SIG-M5 (cell line): ENCODE measurements at places on chromosomes 3 and 15.
A peak's percentile ranks its signal among the peaks of the same experiment; 100 is the strongest.

- DNase-seq = no peak
These were observed 88.5 kb downstream of the XXYLT1 start for GRCh38 chr3:195182470-195182795.

DNA sequence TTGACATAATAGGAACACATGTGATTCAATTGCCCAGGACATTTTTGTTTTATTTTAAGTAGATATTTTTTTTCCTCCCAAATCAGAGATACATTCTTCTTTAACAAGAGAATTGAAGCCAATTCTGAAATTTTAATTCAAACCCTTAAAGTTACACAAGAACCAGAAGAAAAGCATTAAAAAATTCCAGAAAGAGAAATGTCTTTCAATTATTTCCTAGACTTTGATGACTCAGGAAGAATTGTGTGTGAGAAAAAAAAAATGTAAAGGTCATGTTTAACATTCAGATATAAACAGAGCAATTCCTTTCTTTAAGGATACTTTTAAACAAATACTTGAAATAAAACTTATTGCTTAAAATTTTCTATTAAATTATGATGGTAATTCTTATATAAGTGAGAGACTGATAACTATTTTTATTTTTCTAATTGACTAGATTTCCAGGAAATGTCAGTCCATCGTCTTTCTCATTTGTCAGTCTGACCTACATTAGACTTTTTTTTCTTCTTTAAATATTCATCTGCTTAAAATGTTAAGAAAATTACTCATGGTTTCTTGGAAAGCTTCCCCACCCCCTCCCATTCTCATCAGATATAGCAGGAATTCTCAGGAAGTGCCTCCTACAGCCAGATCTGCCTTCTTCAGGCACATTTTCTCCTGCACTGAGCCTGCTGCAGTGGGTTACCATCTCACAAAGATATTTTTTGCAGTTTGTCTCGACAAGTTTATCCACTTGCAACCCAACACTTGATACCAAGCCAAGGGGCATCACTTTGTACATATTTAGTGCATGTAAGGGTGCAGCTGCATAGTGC, 261.8 kb upstream of the CBLB start:
- DNase-seq = no peak

- no peak for DNase-seq
These were observed 1.8 kb downstream of the CAMKV start for GRCh38 chr3:49867871-49868321.

GRCh38 chr15:101104141-101104540, 147.7 kb downstream of the CHSY1 start:
- no peak for DNase-seq

GRCh38 chr15:43901495-43901894, 74.7 kb downstream of the WDR76 start:
- DNase-seq = no peak

DNA sequence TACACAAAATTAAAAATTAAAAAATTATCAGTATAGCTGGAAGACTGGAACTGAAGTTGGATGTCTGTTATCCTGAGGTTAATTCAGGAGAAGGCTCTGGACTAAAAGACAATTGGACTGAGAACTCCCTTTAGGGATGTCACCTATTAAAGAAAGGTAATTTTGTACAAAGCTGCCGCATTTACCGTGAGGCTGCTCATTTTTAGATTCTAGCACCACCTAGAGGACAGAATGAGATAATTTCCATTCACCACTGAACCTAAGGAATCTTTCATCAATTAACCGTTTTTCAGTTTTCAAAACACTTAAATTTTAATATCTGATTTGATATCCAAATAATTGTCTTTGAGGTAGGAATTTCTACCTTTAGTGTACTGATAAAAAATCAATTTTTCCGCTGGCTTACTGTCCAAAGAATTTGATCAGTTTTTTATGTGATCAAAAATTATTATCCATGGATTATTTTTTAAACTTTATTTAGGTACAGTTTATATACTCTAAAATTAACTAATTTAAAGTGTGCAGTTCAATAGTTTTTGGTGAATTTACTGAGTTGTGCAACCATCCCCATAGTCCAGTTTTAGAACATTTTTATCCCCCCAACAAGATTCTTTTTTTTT, 106.7 kb upstream of the TNIK start:
- no peak for DNase-seq

GRCh38 chr3:117600112-117600511, 890.5 kb downstream of the TUSC7 start:
- DNase-seq = no peak

GRCh38 chr15:31001702-31002101, 10.3 kb upstream of the MTMR10 start:
- no peak for DNase-seq

GRCh38 chr15:48427960-48428547, 96.8 kb downstream of the DUT start:
- DNase-seq = no peak

GRCh38 chr3:112482675-112483074, 16.6 kb downstream of the BTLA start:
- no peak for DNase-seq

- DNase-seq = peak; percentile 64
These were observed 4.5 kb downstream of the LRRC31 start for GRCh38 chr3:169865176-169865767.

DNA sequence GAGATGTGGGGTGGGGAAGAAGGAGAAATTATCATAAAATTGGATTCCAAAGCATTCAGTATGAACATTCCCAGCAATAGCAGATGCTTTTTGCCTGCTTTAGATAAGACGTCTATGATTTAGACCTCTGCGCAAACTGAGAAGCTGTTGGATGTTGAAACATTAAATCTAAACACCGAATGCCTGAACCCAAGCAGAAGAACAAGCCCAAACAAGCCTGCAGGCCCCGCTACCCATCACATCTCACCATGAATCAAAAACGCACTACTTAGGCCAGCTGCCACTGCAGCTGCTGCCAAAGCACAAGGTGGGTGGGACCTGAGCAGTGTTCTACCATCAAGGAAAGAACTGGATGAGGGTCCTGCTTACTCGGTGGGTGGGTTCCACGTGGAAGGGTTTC, 24.4 kb upstream of the THBS1 start:
- DNase-seq = no peak

DNA sequence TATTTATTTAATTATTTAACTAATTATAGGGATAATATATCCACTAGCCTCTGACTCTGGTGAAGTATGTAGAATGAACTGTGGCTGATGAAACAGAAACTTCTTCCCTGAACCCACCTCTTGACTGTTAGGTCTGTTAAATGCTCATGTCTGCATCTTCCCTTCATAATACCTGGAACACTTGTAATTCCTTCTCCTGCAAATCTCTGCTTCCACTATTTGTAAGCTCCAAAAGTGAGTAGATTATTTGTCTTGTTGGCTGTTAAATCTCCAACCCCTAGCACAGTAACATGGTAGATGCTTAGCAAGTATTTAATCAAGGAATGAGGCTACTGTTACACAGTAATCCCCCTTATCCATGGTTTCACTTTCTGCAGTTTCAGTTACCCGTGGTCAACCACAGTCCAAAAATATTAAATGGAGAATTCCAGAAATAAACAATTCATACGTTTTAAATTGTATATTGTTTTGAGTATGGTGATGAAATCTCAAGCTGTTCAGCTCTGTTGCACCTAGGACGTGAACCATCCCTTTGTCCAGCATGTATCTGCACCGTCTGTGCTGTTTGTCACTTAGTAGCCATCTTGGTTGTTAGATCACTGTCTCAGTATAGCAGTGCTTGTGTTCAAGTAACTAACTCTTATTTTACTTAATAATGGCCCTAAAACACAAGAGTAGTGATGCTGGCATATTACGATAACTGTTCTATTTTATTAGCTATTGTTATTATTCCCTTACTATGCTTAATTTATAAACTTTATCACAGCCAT, 5.7 kb downstream of the TTBK2 start:
- no peak for DNase-seq

- DNase-seq = no peak
These were observed 267.0 kb downstream of the PLCL2 start for GRCh38 chr3:17151598-17152373.

- DNase-seq = no peak
These were observed 19.9 kb upstream of the LRRC58 start for GRCh38 chr3:120369037-120369467.

DNA sequence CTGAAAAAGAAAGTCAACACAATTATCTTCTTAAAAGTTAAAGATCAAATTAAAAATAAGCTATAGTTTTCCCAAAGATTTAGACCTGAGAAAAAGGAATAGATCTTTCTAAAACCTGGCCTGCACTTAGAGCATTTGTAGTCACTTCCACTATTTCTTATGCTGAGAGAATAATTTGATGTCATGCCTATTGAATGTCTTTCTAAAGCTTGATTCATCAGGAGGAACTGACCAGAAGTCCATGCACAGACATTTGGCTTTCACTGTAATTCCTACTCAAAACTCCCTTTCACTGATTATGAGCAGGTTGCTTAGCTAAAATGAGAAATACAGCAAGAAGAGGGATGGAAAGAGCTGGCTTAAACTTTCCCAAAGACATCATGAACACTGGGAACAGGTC, 4.3 kb downstream of the GREM1 start:
- no peak for DNase-seq

GRCh38 chr15:33029109-33029652, 165.3 kb downstream of the FMN1 start:
- DNase-seq = no peak

- no peak for DNase-seq
These were observed 32.6 kb downstream of the MB21D2 start for GRCh38 chr3:192884777-192885773.

GRCh38 chr15:100725121-100726069, 123.0 kb downstream of the ASB7 start:
- DNase-seq = no peak

GRCh38 chr3:21481991-21482390, 269.0 kb downstream of the ZNF385D start:
- DNase-seq = no peak

GRCh38 chr3:172279191-172279640, 169.0 kb downstream of the GHSR start:
- DNase-seq = no peak

GRCh38 chr3:135731546-135731945, 234.0 kb upstream of the PPP2R3A start:
- DNase-seq = no peak

DNA sequence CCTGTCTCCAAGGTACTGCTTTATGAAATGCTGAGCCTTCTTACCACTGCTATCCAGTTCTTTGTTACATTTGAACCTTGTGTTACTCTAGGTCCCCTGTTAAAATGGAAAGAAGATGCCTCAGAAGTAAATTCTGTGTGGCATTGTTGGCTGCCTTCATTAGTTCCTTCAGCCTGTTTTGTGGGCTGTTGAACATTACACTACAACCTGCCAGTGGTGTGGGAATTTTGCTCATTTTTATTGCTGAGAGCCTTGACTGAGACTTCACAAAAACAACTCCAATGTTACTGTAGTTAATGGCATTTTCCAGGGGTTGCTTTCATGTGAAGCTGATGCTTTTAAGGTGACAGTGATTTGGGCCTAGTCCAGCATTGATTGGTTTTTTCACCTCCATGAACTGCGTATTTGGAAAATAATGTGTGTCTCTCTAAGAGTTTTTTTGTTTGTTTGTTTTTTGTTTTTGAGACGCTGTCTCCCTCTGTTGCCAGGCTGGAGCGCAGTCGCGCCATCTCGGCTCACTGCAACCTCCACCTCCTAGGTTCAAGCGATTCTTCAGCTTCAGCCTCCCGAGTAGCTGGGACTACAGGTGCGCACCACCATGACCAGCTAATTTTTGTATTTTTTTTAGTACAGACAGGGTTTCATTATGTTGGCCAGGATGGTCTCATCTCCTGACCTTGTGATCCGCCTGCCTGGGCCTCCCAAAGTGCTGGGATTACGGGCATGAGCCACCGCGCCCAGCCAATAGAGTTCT, 4.3 kb downstream of the MAPK6 start:
- DNase-seq = no peak

DNA sequence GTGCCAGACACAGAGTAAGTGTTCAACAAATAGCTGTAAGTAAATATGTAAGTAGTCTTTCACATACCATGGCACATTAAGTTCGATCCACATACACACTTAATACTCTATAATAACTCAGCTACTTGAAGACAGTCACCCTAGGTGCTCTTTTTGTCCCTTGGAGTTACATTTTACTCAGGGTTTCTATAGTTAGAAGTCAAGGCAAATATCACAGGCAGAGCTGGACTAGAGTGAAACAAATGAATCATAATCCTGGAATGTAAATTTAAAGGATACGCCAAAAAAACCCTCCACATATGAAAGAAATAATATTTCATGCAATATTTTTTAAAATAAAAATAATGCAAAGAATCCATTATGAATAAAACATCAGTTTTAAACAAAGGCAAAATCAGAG, 461.8 kb downstream of the MAGI1 start:
- no peak for DNase-seq

GRCh38 chr15:27339138-27339537, 368.2 kb downstream of the GABRG3 start:
- no peak for DNase-seq

- DNase-seq = no peak
These were observed 8.2 kb upstream of the APEH start for GRCh38 chr3:49665822-49666519.

- DNase-seq = no peak
These were observed 10.0 kb downstream of the LNP1 start for GRCh38 chr3:100411091-100411982.

DNA sequence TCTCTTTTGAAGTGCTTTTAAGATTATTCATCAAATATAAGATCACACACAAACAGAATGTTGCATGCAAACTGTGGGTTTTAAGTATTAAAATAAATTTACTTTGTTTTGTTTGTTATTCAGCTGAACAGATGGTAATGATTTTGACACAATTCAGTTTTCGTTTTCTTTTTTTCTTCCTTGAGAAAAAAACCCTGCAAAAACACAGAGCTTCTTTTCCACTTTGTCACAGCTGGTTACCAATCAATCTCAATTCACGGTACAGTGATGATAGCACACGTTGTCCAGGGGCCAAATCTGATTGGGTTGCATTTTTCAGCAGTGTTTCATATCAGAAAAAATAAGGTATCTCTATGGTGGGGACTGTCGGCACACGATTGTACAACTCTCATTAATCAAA, 473.6 kb downstream of the ROBO2 start:
- no peak for DNase-seq

- no peak for DNase-seq
These were observed at the start of gene KY for GRCh38 chr3:134650431-134651346. Gene KY (minus strand): TSS chr3:134651022. CDS start chr3:134650960, 62 bp downstream.
